NCI-H1417 (cell line): ENCODE measurements at places on chromosomes 2 and 18.
A peak's percentile ranks its signal among the peaks of the same experiment; 100 is the strongest.

DNA sequence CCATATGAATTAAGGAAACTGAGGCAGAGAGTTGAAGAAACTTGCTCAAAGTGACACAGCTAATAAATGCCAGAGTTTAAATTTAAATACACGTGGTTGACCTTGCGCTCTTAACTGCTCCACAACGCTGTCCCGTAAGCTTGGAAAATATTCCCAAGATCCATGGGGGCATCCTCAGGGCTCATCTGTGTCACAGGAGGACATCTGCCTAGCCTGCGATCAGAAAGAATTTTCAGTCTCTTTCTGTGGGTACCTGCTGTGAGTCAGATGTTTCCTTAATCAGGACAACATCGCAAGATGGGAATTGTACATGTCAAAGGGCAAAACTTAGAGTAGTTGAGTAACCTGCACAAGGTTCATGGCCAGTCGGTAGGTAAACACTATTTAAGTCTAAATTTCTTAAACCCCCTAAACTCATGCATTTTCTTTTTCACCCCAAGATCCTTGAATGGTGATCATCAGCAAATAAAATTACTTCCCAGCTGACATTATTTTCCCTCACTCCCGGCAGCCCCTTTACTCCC is 1.4 kb downstream of the CMPK2 start:
- DNase-seq, result no peak

- DNase-seq, result no peak
Observed at GRCh38 chr18:3177902-3178687, 41.7 kb downstream of the MYOM1 start.

DNA sequence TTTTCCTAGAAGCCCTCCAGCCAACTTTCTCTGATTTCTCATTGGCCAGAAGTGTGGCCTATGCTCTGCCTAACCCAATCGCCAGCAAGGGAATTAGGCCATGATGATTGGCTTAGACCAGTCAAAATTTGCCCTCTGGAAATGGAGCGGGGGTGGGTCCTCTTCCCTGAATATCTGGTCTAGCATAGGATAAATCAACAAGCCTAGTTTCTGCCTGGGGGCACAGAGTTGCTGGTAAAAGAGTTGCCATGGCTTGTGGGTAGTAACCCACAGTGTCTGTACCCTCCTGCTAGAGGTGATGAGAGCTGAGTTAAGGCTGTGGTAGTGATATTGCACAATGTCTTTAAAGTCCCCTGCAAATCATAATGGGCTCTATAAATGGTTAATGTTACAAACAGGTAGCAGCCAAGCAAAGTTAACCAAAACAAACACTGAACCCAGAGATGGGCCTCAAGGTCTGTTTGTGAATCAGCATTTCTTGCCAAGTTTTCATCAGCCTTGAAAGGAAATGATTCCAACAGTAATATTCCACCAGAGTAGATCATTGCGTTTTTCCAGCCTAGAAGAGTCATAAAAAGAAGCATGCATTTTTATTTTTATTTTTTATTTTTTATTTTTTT is 19.3 kb downstream of the GALM start:
- no peak for DNase-seq

GRCh38 chr18:13868501-13869271 is 44.7 kb downstream of the MC5R start:
- DNase-seq, result peak; percentile 39

DNA sequence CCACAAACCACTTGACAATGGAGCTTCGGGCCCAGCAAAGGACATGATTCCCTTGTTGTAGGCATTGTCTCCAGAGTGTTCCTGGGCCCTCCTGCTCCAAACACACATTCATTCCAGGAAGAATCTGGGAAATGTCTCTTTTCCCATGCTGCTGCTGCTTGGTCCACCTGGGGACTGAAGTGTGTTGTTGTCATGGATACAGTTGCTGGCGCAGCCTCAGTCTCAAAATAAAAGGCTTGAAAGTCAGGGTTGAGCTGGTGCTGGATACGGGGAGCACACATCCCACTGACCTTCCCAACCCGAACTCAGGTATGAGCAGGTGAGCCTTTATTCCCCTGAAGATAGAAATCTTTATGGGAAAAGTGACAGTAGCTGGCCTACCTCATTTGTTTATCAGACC is 30.6 kb upstream of the SPP2 start:
- no peak for DNase-seq

- no peak for DNase-seq
Observed at GRCh38 chr2:71926876-71927756, 220.5 kb downstream of the CYP26B1 start.

- no peak for DNase-seq
Observed at GRCh38 chr18:48060346-48060745, 129.9 kb upstream of the SMAD2 start.

GRCh38 chr2:133495226-133495625 is 73.0 kb downstream of the NCKAP5 start:
- DNase-seq, result no peak

- peak; percentile 28 for DNase-seq
Observed at GRCh38 chr18:48792611-48793380, 158.0 kb downstream of the SMAD7 start.

DNA sequence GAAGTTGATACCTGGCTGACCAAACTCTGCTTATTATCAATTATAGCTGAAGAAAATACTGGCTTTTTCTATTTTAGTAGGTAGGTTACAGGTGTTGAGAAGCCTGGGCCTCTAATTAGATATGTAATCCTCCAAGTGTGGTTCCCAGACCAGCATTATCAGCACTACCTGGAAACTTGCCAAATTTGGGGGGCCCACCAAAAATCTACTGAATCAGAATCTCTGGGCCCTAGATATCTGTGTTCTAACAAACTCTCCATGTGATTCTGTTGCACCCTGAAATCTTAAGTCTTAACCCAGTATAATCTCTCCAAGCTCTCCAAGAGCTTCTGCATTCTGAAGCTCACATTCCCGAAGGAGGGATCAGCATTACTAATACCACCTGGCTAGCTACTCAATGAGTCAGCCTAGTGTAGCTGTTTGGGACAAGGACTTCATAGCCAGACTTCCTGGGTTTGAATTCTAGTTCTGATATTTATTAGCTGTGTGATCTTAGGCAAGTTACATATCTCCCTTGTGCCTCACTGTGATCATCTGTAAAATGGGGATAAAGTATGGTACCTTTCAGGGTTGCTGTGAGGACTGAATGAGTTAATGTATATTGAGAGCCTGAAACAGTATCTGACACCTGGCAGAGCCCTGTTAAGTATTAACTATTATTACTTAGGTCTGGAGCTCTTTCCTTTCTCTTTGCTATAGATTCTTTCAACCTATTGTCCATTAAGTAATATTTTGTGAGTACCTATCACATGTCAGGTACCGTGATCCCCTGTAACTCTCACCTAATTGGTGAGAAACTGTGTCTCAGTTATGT is 94.1 kb upstream of the CD302 start:
- DNase-seq, result no peak

GRCh38 chr18:9516437-9517064 is 41.2 kb downstream of the RALBP1 start:
- DNase-seq, result peak; percentile 69

- DNase-seq, result no peak
Observed at GRCh38 chr2:118530976-118531375, 316.5 kb downstream of the EN1 start.

DNA sequence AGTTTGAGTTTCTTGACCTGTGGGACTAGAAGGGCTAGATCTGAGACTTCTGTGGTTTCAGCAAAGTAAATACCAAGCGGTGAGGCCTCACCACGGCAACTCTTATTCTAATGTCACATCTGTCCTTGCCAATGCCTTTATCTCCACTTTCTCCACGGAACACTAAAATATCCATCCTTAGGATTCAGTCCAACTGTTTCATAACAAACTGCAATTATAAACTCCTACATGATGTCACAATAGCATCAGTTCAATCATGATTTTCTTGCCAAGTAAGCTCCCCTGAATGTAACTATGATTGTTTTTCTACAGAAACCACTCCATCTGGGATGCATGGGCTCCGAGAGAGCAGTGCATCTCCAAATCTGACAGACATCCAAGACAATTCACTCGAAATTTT is 79.6 kb downstream of the LRATD1 start:
- DNase-seq, result no peak

GRCh38 chr2:234580686-234581085 is 83.8 kb upstream of the ARL4C start:
- no peak for DNase-seq

GRCh38 chr2:113119111-113119510 is 8.3 kb upstream of the IL1RN start:
- DNase-seq, result no peak

GRCh38 chr2:218438596-218438995 is 19.7 kb downstream of the VIL1 start:
- DNase-seq, result no peak

- no peak for DNase-seq
Observed at GRCh38 chr18:57426187-57426586, 9.0 kb upstream of the ONECUT2 start.

DNA sequence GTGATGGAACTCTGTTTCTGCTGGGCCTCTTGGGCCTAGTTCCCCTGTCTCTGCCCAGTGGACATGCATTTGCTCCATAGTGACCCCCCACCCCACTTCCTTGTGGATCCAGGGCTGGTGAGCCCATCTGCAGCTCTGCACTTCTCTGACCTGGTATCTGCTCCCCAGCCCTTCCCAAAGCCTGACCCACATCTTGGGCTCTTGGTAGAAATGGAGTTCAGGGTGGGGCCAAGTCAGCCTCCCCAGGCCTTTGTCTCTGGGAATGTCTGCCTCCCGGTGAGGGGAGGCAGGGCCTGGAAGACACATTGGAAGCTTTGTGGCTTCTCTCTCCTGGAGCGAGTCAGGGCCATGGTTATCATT is 6.3 kb upstream of the TRAF3IP1 start:
- no peak for DNase-seq

GRCh38 chr2:9736021-9736420 is 105.2 kb upstream of the YWHAQ start:
- DNase-seq, result no peak

DNA sequence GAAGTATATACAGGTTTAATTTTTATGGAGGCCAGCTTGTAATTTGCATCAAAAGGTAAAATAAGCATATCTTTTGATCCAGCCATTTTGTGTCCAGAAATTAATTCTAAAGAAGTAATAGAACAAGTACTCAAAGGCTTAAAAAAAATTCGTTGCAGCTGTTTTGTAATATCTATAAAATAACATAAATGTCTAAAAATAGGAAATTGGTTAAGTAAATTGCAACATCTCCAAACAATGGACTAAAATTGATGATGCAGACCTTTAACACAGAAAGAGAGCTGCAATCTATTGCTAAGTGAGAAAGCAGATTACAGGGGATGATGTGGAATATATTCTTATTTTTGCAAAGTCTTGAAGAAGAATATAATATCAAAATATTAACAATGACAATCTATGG is 19.4 kb downstream of the AAK1 start:
- DNase-seq, result no peak

DNA sequence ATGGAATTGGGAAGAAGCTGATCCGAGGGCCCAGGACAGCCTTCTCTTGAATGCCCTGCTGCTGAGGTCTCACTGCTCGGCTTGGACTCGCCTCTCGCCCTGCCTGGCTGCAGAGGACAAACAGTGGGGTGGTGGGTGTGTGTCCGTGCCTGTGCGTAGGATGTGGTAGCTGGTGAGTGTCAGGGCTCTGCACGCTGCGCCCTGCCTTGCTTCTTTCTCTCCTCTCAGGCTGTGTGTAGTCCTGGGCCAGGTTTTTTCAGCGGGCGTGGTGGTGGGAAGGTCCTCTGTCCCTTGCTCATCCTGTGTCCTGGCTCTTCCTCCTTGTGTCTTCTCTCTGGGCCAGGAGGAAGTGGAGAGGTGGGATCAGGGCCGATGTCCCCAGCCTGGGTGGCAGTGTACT is 44.8 kb downstream of the RRM2 start:
- no peak for DNase-seq

GRCh38 chr2:124395961-124396360 is 370.9 kb downstream of the CNTNAP5 start:
- DNase-seq, result no peak

GRCh38 chr2:33457556-33458247 is 18.7 kb upstream of the RASGRP3 start:
- peak; percentile 79 for DNase-seq

DNA sequence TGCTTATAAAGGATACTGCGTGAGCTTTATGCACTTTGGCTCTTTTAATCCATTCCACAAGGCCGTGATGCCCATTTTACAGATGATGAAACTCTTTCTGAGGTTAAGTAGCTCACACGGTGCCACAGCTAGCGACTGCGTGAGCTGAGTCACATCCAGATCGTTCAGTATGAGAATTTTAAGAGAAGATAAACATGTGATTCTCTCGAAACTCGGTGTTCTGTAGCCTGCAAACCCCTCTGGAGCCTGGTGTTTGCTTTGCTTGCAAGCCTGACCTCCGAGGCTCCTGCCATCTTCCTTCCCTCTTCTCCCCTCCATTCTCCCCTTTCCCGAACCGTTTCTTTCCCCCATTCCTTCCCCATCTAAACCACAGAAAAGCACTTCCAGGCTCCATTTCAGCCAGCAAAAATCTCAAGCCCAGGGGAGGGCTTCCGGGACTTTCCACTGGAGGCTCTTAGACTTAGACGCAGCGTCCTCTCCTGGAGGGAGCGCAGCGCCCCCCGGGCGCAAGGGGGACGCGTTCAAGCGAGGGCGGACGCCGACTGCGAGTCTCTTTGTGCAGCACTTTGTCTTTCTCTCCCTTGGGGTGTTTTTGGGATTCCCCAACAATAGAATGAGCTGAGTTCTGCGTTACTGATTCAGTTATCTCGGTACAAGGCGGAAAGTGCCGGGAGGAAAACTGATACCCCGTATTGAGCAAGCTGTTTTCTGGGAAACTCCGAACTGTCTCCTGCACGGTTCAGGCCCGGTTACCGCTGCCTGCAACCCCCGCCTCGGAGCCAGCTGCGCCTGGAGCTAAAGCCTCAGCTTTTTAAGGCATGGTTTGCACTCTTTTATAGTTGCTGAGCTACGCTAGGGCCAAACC is 38.0 kb downstream of the CYP1B1 start:
- no peak for DNase-seq

DNA sequence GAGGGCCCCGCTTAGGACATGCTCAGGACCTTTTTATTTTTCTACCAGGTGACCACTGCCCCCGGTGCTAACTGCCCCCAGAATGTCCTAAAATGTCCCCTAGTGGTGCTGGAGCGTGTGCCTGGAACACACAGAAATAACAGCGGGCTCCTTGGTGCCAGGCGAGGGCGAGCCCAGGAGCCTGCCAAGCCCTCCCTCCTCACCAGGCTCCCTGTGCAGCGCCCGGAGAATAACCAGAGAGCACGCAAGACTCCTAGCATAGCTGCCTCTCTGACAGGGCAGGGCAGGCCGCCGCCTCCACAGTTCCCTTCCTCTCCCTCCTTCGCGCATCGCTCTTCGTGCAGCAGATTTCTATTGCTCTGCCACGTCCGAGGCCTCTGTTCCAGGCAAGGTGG is 84.3 kb upstream of the ZNF516 start:
- no peak for DNase-seq

GRCh38 chr2:15625344-15626036 is 33.8 kb downstream of the DDX1 start:
- DNase-seq, result no peak
